Stimulated activated CD4-positive, alpha-beta T cell treated with anti-CD3 and anti-CD28 coated beads, Interleukin-12 subunit alpha, Interleukin-12 subunit beta, amount 100 ng/mL, for 4 hours (primary cell): ENCODE measurements at places on chromosomes 12 and 14.

GRCh38 chr14:104530646-104531045 lies 48.9 kb upstream of the C14orf180 start:
- no peak for DNase-seq

DNA sequence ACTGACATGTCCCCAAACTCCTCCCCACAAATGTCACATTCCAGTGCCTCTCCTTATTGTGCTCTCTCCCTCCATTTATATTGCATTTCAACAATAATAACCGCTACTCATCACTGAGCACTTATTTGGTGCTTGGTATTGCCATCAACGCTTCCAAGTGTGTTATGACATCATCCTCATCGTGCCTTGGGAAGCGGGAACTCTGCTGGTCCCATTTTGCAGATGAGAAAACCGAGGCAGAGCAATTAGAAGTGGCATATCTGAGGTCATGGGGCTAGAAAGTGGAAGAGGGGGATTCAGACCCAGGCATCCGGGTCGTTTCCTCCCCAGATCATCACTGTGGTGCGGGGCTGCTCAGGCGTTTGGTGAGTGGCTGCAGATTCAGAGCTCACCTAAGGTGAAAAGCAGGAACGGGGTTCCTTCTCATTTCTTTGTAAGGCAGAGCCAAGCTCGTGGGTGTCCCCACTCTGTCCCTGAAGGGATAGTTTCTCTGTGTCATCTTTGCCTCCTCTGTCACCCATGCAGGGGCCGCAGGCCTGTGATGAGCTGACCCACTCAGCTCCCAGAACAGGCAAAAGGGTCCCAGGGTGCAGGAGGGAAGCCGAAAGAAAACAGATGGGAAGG lies 5.5 kb upstream of the FZD10 start:
- DNase-seq: no peak

DNA sequence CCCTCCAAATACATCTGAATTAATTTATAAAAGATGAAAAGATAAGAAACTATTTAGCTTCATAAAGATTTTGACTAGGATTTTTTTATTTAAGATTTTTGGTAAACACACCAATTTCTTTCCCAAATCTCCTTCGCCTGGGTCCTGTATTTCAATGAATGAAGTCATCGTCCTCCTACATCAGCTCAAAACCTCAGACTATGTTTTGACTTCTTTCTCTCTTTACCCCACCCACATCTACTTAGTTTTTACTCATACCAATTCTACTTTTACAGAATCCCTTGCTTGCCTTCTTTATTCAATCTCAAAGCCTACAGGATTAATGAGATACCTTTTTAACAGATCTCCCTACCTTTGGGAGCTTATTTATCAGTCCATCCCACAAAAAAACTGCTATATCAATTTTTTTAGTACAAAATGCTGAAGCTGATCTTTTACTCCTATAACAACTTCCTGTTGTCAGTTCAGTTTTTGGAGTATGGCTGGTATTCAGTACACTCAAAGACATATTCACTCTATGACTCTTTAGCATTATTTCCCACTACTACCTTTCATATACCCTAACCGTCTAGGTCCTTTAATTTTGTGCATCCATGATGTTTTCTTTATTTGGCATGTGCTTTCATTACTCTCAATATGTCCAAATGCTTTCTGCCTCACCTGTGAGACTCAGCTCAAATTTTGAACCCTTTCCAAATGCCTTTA lies 18.7 kb upstream of the CCDC91 start:
- DNase-seq: no peak

DNA sequence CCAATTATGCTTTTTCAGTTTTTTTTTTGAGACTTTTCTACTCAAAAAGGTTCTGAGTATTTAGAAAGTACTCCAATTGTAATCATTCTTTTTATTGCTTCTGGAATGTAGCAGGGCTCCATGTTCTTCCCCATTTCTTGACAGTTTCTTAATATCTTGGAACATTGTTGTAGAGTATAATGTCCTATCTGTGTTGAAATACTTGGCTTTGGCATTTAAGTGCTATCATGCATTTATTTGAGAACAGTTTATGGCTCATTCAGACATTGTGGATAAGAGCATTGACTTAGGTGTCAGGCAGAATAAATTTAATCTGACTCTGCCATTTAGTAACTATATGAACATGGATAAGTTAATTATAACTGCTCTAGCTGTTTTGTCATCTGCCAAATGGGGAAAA lies 28.3 kb downstream of the ADIPOR2 start:
- DNase-seq: no peak

DNA sequence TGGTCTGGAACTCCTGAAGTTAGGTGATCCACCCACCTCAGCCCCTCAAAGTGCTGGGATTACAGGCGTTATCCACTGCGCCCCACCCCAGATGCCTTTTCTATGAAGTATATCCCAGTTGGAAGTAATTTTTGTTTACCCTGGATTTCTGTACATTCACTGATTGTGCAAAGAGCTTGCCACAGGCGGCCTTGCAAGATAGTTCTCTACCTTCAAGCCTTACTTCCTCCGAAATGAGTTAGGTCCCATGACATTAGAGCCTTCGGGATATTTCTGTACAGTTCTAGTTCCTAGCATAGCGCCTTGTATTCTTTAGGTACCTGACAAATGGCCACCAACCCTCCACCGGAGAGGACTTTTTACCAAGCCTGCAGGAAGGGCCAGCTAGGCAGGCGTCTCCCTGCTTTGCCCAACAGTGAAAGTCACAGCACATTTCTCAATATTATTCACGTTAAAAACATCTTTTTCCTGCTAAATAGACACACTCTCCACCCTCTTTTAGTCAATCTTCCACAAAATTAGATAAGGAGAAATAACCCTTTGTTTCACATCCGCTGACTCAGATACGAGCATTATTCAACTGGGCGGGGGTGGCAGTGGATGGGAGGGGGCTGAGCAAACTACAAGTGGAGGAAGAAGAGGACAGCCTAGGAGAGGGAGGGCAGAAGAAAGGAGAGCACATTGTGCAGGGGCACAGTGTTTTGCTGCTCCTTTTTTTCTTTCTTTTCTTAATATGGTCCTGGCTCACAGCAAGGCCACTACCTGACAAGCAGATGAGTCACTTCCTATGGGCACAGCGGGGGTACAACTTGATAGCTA lies 40.0 kb upstream of the CAPRIN2 start:
- no peak for DNase-seq

DNA sequence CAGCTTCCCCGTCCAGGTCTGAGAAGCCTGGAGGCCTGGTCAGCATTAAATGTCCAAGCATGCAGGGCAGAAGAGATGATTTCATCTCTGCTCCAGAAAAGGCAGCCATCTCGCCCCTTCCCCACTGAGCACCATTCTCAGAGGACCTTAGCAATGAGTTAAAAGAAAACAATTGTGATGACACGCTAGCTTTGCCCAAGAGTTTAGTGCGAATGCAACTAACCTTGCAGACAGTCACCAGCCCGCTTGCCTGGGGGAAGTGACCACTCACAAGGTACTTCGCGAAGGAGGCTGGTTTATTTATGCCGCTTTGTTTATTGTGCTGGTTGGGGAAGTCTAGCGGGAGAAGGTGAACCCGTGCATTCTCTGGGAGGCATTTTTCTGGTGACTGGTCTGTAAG lies 170.7 kb downstream of the RBM19 start:
- DNase-seq: no peak

DNA sequence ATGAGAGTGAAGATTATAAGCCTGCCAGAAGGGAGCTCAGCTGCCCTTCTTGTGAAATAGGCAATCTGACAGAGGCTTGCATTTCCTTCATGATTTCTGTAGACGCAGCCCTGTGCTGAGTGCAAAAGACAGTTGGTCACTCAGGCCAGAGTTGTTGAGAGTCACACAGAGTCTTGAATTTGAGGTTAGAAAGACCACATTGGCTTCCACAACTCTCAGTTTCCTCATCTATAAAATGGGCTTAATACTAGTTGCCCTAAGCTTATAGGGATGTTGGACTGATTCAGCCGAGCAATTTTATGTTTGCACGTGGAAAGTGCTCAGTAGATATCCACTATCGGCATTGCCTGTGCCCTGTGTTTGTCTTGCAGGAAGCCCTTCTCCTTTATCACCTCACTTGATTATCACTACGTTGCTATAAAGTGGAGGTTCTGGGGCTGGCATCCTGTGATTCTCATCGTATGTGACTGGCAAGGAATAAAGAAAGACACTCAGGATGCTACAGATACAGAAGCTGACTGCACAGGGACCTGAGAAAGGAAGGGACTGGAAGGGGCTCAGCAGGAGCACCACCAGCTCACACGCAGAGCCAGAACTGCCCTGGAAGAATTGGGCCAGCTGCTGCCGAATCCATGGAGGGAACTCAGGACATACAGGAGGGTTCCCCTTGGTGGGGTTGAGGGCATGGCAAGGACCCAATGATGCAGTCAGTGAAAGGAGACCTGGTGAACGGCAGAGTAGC lies 19.8 kb upstream of the SERPINA4 start:
- no peak for DNase-seq

GRCh38 chr14:55401751-55402150 lies 9.9 kb downstream of the ATG14 start:
- no peak for DNase-seq

- DNase-seq: no peak
These were observed 146.1 kb upstream of the NOS1 start for GRCh38 chr12:117507548-117507947.

GRCh38 chr12:123945287-123946151 lies 27.1 kb downstream of the CCDC92 start:
- no peak for DNase-seq

DNA sequence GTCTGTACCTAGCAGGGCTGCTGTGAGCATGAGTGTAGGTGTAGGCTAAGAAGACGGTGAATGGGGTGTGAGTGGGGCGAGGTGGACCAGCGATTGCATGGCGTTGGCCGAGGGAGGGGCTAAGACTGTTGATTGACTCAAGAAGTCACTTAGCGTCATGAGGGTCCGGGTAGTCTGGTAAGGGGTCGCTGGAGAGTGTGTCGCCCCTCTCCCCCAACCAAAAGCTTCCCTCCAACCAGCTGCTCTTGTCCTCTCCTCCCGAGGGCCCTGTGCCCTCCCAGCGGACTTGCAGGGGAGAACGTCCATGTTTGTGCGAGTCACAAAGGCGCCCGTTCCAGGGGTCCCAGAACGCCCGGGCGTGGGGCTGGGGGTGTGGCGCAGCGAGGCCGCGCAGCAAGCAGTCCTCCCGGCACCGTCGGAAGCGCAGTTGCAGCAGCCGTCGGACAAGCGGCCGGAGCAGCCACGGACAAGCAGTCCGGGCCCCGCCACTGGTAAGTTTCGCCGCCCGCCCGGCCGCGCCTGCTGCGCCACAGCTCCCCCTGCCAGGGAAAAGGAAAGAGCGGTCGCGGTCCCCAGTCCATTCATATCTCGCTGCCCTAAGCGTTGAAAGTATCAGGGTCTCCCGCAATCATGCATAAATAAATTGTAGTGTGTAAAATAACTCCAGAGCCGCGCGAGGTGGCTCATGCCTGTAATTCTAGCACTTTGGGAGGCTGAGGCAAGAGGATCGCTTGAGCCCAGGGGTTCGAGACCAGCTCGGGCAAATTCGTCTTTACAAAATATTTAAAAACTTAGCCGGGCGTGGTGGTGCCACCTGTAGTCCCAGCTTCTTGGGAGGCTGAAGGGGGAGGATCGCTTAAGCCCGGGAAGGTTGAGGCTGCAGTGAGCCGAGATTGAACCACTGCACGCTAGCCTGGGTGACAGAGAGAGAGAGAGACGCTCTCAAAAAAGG lies at the start of gene CCDC63:
Gene CCDC63, plus strand, starts transcription at position 373 of the 952 bp plus-strand sequence. CDS start 5,968 bp downstream, outside the sequence.
- peak; percentile 24 for DNase-seq

- no peak for DNase-seq
These were observed 761.6 kb downstream of the BCL11B start for GRCh38 chr14:98510392-98510791.

DNA sequence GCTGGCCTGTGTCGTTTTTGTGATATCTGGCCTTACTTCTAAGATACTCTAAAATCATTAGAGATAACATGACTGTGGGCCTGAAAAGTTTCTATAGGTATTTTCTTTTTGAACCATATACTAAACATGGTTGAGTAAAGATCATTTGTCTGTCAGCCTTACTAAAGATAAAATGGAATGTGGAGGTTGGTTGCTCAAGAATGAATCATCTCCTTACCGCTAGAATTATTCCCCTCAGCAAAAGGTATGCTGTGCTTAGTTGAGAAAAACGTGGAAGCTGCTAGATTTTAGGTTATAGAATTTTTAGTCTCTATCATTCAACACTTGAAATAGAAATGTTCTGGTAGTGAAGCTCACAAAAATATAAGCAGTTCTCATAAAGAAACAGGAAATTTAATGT lies 407.3 kb downstream of the AEBP2 start:
- no peak for DNase-seq

- no peak for DNase-seq
These were observed 472.3 kb upstream of the SOX5 start for GRCh38 chr12:24421759-24422158.

- DNase-seq: no peak
These were observed 16.0 kb upstream of the RNASE10 start for GRCh38 chr14:20489093-20489994.

GRCh38 chr14:92352158-92352985 lies 29.4 kb downstream of the SLC24A4 start:
- DNase-seq: no peak

GRCh38 chr12:125160281-125160955 lies 95.2 kb downstream of the AACS start:
- no peak for DNase-seq

GRCh38 chr14:68168460-68169109 lies 349.0 kb downstream of the RAD51B start:
- no peak for DNase-seq

GRCh38 chr14:57487771-57488170 lies 5.9 kb downstream of the CCDC198 start:
- no peak for DNase-seq

DNA sequence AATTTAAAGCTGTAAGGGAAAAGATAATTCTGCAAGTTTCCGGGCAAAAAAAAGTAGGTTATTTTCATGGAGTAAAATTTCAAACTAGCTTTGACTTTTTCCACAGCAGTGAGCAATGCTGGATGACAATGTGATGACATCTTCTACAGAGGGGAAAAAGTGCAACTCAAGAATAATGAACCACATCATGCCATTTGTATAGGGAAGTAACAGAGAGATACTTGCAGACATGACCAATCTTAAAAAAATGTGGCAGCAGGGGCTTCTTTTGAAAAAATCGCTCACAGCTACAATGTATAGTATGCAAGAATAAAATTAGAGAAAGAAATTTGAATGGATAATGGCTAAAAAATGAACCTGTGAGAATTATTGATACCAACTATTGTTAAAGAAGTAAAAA lies 115.5 kb downstream of the DHRS2 start:
- no peak for DNase-seq

GRCh38 chr12:107393043-107393717 lies 292.4 kb upstream of the PWP1 start:
- DNase-seq: no peak

GRCh38 chr14:34678735-34679134 lies 35.7 kb downstream of the CFL2 start:
- no peak for DNase-seq

DNA sequence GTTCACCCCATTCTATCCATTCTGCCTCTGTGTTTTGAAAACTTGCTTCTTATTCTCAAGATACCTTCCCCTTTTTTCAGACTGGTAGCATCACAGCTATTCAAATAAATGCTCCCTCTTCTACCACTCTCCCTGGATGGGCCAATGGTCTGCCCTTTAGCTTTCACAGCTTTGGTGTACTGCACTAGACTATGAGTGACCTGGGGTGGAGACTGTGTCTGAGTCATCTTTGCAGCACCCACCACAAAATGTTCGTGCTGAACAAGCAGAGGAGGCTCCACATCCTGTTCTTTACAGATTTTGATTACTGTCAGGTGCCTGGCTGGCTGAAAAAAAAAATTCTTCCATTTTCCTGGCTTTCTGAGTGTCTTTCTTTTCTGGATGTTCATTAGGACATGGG lies 1104.1 kb upstream of the TMEM132C start:
- DNase-seq: no peak

- no peak for DNase-seq
These were observed 12.8 kb upstream of the PALS1 start for GRCh38 chr14:67228325-67228984.
